ENCODE measurements at places on chromosomes 11 and 22.
A peak's percentile ranks its signal among the peaks of the same experiment; 100 is the strongest.

GRCh38 chr11:4645974-4646373 lies 2.2 kb downstream of the OR51E1 start:
- DNase-seq, result no peak

DNA sequence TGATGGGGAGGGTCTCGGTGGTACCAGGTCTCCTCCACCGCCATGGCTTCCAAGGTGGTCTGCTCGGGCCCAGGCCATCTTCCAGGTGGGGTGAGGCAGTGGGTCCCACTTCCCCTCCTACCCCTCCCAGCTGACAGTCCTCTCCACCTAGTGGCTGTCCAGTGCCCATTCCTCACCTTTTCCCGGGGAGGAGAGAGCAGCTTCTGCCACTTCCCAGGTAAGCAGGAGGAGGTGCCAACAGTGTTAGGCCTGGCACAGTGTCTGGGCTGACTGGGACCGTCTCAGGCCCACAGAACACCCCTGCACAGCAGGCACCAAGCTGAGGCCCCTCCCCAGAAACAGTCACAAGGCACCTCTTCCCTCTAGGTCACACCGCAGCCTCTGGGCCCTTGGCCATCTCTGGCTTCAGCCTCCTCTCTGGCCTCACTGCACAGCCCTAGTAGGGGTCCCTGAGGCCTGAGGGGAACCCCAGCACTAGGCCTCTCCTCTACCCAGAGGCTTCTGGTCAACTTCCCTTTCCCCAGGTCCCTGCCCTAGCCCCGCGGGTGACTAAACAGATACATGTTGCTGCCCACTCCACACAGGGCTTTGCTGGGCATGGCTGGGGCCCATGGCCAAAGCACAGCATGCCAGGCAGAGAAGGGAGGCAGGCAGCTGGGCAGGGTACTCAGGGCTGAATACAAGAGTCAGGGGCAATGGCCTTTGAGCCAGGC lies 2.3 kb upstream of the ANKRD13D start:
- peak; percentile 54 for DNase-seq

DNA sequence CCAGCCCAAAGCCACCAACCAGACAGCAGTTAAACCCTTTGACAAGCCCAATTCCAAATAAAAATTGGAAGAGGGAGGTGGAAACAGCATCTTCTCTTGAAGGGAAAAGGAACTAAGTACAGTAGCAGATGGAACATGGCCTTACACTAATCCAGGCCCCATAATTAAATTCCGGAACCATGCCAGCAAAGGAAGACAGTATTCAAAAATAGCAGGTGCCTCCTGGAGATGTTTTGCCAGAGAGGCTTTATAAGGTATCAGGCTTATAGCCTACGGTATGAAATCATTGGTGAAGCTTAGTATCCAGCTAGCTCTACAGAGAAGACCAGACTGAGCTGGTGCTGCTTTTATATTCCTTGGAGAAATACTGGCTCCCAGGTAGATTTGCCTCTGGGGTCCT lies 344.1 kb upstream of the API5 start:
- DNase-seq, result no peak

DNA sequence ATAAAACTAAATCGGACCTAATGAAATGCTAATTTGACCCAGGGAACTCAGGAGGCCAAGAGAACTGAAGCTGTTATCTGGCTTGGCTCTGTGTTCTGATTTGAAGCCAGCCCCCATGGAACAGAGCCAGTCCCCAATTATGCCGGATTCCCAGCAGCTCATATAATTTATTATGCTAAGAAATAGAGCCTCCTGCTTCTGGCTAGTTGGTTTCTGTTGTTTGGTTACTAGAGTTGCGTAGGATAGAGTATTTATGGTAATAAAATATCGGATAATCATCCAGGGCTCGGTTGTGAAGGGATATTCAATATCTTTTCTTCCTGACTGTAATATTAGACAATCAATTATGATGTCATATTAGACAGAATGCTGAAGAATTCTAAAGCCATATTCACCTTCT lies 120.4 kb upstream of the TTC12 start:
- no peak for DNase-seq

DNA sequence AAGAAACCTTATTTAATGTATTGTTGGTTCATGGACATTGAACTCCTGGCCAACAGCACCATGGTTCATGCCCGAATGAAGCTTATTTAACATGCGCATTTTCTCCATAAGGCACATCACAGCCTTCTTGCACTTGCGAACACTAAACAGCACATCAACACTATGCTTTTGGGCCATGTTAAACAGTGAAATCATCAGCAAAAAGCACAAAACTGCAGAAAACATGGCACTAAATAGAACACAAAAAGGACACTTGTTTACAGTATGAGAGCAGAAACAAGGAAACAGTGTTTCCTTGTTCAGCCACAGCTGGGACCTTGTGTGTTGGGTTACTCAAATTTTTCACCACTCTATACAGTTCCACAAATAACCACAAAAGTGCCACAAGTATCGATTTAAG lies 122.3 kb downstream of the MSANTD4 start:
- DNase-seq, result no peak

GRCh38 chr11:110272919-110273318 lies 23.5 kb downstream of the RDX start:
- no peak for DNase-seq

Measured in stimulated activated naive CD4-positive, alpha-beta T cell (primary cell).